ENCODE measurements at places on chromosomes 3 and 15.
A peak's percentile ranks its signal among the peaks of the same experiment; 100 is the strongest.

DNA sequence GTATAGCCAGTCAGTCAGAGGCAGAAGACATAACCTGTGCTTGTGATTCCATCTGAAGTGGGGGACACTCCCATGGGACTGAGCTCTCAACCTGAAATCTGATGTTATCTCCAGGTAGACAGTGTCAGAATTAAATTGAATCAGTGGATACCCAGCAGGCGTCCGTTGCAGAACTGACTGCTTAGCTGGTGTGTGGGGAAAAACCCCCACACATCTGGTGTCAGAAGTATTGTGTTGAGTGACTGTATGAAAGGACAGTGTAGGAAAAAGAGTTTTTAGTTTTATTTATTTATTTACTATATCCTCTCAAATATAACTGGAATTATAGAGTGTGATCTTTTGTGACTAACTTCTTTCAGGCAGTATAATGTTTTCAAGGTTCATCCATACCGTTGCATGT, 10.4 kb downstream of the KPNA4 start:
- DNase-seq: no peak

DNA sequence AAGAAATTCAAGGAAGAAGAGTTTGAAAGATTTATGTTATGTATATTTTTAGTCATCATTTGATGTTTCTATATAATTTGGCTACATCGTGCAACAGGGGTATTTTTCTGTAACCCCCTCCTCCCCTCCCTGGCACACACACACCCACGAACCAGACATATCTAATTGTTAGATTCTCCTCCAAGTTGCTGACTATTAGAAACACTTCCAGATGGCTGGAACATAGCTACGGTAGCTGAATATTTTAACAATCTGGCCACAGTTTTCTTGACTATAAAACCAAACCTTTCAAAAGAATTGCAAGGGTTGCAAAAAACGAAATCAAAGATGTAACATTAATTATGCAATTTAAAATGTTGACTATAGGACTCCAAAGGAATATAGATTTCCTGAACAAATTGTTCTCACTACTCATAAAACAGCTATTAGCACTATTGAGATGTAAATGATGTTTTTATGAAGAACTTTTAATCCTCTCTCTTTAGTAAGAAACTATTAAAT, 154.4 kb downstream of the CHL1 start:
- DNase-seq: no peak

GRCh38 chr3:128317101-128317697, 149.5 kb downstream of the DNAJB8 start:
- no peak for DNase-seq

DNA sequence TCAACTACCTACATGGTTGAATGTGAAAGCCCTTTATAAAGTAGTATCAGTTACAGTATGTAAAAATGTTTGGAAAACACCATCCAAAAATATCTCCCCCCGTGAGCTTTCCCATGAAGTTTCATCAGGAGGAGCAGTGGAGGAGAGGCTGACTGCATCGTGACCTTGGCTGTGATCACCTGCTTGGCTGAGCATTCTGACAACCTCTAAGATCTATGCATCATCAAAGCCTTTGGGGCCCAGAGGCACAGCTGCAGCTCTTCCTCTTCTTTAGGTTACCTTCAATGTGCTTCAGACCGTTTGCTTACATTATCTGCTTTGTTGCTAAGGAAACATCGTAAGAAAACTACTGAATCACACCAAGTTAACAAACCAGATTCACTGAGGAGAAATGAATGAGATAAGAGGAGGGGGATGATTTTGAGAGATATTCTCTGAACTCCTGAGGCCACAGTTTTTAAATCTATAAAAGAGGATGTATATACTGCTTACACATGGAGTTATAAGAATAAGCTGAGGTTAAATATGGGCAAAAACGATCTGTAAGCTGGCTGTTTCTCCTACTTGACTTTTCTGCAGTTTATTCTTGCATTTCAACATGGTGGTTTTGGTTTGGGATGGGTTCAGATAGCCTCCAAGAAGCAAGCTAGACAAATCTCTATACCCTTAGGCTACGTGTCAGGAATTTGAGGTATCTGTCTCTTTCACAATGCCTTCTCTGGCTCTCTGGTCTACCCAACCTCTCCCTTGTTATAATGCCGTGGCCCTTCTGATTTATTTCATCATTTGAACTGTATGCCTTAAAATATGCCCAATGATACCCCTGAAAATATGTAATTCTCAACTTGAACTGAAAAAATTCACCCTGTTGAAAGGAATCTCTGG, 4.0 kb downstream of the GCSAM start:
- peak; percentile 83 for DNase-seq

DNA sequence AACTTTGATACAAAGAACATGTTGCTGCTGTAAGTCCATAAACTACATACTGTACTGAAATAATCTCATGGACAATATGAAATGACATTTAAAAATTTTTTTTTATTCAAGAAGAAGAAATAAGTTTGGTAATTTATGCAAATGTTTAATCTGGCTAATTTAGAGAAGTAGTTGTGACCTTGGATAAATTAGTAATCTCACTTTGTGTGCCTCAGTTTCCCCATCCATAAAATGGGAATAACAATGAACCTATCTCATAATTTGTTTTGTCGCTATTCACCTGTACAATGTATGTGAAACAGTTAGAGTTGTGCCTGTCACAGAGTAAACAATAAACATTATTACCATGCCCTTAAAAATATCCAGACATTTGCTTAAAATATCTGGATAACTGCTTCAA, 15.3 kb upstream of the DPH6 start:
- DNase-seq: no peak

- no peak for DNase-seq
Measured at GRCh38 chr3:41053220-41053619, 146.1 kb upstream of the CTNNB1 start.

- DNase-seq: no peak
Measured at GRCh38 chr3:134074790-134075567, 45.3 kb upstream of the SLCO2A1 start.

DNA sequence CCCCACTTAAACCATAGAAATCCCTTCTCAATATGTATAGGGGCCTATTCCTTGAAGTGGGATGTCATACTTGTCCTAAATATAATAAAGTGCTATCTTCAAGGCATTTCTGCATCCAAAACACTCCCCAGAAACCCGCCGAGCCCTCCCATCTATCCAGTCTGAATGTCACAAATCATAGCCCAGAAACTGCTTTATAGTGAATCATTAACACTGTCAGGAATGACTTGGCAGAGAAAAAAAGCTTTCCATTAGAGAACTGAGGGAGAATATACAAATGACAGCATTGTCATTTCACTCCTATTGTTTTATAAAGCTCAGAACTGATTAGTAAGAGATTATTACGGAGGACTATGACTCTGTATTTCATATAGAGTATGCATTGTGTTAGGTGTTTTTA, 48.4 kb upstream of the MEIS2 start:
- DNase-seq: no peak

DNA sequence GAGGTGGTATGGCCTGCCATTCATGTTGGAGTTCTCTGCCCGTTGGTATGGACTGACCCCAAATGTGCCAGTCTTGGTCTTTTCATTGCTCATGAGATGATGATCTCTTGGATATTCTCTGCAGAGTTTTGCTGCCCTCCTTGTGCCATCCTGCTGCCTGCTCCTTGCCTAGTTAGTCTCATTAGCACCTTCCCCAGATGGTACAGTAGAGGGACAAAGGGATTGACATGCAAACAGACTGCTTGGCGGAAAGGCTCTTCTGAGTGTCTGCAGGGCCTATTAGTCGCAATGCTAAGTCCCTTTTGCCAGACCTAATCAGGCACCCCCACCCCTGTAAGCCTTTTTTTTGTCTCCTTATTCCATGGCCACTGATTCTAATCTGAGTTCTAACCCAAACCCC, 90.6 kb downstream of the ARNT2 start:
- no peak for DNase-seq

DNA sequence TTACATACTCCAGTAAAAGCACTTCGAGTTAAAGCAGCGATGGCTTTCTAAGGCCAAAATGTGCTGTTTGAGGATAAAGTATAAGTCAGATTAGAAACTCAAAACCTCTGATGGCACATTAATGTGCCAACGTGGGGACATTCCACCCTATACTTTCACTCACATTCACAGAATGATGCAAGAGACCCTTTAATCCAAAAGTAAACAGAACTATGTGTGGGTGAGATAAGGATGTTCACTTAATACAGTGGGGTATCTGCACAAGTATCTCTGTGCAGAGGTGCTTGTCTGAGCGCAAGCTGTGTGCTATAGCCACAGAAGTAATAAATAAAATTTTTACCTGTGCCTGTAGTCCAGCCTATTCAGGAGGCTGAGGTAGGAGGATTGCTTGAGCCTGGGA, 100.3 kb upstream of the CHL1 start:
- DNase-seq: no peak

DNA sequence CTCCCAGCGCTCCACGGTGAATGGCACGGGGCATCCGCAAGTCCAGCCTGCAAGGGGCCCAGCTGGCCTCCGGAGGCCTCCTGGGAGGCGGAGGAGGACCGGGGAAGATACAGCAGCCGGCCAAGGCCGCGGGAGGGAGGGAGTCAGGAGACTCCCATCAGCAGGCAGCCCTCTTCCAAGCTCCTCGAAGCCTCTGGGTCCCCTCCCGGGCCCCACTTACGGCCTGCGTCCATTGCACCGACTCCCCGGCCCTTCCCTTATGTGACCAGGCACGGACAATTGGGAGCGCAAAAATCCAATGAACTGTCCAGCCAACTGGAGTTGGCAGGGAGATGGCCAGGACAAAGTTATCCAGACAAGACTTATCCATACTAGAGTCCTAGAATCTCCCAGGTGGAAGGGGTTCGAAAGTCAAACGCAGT, 668 bp downstream of the MFGE8 start:
- DNase-seq: no peak

- no peak for DNase-seq
Measured at GRCh38 chr15:74387141-74387541, 19.7 kb upstream of the CYP11A1 start.

GRCh38 chr3:93855401-93855800, 118.3 kb downstream of the PROS1 start:
- DNase-seq: no peak

DNA sequence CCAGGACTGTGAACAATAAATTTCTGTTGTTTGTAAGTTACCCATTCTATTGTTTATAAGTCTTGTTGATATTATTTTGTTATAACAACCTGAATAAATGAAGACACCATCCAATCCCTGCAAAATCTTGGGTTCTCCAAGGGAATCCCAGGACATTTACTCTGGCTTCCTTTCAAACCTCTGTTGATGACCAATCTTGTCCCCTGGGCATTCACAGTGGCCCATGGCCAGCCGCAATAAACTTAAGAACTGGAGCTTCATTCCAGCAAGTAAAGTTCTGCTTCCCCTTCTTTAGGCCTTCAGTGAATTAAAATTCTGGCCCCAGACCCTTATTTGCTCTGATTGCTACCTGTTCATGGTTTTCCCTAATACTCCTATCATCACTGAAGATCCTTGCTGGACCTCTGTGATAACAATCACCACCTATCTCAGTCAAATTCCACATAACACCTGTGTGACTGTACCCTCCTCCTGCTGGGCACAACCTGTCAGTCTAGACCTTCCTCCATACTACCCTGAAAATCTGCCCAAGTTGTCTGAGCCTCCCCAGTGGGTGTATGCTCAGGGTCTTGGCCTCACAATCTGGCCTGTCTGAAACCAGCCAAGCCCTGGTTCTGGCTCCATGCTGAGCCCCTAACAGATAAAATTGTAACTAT, 153.1 kb downstream of the SEMA6D start:
- DNase-seq: no peak

DNA sequence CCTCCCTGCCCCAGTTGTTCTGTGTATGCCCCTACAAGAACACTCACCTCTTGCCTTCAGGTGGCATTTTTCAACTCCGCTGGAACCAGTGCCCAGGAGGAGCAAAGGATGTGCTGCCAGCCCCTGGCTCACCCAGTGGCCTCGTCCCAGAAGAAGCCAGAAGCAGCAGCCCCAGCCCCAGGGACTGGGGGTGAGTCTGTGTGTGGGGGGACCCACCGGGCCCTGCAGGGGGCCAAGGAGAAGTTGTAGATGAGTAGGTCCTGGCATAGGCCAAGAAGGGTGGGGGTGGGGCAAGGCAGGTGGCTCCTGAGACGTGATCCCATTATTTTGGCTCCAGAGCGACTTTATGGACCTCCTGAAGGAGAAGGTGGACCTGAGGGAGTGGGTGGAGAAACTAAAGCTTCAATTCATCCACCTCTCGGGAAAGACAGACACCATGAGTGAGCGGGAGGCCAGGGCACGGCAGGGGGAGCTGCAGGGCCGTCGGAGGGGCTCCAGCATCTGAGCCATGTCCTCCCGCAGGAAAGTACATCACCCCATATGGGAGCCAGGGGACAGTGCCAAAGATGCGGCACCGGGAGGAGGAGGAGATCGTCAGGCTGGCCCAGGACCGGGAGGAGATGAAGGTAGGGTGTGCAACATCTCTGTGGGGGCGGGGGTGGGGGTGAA, 29.3 kb downstream of the NGRN start:
- DNase-seq: no peak

DNA sequence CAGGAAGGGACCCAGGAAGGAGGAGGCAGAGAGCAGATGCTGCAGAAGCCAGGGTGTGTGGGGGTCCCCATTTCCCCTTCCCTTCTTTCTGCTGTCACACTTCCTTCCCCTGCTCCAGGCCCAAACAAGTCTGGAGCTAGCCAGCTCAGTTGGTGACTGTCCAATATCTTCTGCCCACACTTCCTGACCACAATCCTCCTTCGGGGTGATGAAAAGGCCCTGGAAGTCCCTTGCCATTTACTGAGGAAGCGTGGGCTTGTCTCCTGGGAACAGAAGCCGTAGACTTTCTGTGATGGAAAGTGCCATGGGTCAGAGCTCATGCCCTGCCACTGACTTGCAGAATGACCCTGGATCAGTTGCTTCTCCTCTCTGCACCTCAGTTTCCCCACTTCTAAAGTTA, 39.0 kb downstream of the ANAPC13 start:
- DNase-seq: no peak

- DNase-seq: no peak
Measured at GRCh38 chr3:195892105-195893043, 16.0 kb downstream of the TNK2 start.

DNA sequence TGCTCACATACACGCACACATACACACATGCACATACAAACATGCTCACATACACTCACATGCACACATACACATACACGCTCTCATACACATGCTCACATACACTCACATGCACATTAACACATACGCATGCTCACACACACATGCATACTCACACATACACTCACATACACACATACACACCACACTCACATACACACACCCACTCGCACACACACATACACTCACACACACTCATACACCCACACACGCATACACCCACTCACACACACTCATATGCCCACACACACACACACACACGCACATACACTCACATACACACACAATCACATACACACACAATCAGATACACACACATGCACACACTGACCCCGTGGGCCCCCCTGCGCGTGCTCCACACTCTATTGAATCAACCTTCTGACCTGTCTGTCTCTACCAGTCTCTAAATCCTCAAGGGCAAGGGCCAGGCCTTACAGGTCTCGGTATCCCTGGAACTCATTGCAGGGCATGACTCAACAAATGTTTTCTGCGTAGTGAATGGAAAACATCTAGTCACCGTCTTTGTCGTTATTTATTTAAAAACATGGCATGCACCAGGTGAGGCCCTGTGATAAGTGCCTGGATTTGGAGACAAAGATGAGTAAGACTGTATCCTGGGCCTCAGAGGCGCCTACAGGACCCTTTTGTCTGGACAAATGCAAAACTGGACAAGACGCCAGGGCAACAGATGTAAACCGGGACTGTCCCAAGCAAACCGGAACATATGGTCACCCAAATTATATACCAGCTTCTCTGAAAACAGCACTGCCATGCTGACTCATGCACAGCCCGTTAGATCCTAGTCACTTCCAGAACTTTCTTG, 41.8 kb downstream of the GRK7 start:
- no peak for DNase-seq

Data from CD4-positive, alpha-beta T cell treated with Interleukin-12 subunit alpha and Interleukin-12 subunit beta, for 1 hour (primary cell).